Aorta (tissue), 5 donors: ENCODE measurements at places on chromosomes 13 and 19.

DNA sequence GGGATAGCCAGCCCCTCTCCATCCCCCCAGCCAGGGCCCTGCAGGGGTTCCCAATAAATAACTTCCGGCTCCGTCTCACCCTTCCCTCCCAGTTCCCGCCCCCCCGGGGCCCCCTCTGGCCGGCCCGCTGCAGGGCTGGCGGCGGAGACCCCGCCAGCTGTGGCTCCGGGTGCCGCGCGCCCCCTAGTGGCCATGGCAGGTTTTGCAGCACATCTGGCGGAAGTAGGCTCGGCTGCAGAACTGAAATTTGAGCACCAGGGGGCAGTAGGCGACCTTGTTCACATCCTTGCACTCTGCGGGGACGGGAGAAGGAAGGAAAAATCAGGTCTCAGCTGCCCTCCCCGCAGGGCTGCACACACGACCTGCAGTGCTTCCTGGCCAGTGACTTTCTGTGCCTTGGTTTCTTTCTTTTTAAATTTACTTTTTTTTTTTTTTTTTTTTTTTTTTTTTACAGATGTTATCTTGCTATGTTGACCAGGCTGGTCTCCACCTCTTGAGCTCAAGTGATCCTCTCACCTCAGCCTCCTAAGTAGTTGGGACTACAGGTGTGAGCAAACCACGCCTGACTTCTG, 3.6 kb upstream of the MYO1F start:
- peak; percentile 93 for DNase-seq

DNA sequence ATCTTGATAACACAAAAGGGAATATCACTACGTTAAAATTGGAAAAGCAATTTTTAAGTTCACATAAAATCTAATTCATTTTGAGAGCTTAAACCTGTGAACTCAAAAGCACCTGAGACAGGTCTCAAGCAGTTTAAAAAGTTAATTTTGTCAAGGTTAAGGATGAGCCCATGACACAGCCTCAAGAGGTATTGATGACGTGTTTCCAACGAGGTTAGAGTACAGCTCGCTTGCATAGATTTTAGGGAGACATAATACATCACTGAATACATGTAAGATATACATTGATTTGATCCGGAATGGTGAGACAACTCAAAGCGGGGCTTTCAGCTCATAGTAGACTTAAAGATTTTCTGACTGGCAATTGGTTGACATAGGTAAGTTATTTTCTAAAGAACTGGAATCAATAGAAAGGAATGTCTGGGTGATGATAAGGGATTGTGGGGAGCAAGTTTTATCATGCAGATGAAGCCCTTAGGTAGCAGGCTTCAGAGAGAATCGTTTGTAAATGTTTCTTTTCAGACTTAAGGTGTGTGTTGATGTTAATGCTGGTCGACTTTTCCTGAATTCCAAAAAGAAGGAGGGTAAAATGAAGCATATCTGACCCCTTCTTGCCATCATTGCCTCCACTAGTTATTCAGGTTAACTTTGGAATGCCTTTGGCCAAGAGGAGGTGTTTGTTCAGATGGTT, 2890.6 kb downstream of the PCDH9 start:
- no peak for DNase-seq

- DNase-seq, result no peak
Measured at GRCh38 chr19:50008532-50008931, 16.6 kb downstream of the VRK3 start.

- no peak for DNase-seq
Measured at GRCh38 chr19:51712461-51713081, 11.2 kb downstream of the HAS1 start.

DNA sequence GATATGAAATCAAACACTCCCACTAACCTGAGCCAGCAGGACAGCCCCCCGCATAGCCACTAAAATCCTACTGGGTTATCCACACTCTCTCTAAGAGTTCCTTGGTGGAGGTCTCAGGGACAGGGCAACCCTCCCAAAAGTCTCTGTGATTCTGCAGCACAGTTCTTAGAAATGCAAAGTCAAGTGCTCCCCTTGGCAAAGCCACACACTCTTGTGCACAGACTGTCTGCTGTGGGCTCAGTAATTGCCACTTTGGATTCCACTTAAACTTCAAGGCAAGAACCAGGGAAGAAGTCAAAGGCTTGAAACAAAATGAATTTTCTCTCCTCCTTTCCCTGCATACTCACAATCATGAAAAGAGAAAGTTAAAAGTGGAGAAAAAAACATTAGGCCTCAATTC, 61.5 kb downstream of the DOCK9 start:
- DNase-seq, result no peak

- DNase-seq, result peak; percentile 80
Measured at GRCh38 chr13:45367358-45367757, 26.4 kb upstream of the TPT1 start.

DNA sequence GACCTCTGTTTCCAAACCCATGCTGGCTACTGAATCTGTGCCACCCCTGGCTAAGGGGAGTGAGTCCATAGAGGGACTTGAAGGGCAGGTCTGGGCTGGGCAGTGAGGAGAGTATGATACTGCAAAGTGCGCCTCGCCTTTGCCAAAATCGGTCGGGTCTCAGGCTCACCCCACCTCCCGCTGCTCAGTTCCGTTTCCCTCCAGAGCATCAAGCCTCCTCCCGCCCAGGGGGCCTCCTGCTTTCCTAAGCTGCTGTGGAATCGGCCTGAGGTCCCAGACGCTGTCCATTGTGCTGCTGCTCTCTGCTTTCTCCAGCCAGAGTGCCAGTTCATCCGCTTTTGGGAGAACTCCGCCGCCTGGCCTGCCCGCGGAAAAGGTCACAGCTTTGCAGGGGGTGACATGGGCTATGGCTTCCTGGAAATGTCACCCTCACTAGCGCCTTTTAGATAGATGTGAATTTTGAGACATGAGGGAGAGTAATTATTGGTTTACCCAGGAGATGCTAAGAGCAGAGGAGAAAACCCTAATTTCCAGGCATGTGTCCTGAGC, 1418.4 kb downstream of the UQCRFS1 start:
- no peak for DNase-seq

DNA sequence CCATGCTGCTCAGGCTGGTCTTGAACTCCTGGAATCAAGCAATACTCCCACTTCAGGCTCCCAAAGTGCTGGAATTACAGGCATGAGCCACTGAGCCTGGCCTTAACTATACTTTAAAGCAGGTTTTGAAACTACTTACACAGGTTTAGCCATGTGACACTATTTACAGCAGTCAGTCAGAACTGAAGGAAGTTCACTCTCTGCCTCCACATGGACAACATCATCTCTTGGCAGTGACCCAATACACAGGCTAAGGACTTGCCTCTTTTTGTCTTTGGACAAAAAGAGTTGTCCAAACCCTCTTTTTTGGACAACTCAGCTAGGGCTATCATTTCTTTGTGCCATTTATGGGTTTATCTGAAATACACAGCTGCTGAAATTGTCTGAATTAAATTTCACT, 89.0 kb upstream of the CLDN10 start:
- DNase-seq, result no peak

GRCh38 chr19:17246681-17247425, 1.1 kb upstream of the NR2F6 start:
- DNase-seq, result no peak

DNA sequence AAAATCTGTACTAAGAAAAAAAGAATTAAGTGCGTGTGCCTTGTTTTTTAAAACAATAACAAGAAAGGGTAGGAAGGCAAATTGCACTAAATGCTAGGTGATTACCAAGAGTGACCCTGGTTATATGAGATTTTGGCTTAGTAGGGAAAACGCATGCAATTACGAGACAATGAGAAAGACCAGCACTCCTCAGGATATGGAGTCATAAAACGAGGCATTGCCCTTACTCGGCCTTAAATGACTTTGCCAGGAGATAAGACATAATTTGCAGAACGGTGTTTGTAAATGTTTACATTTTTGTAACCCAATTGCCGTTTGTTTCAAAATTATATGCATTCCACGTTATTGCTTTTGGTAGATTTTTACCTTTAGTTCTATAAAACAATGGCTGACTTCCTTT, 179.8 kb downstream of the RBM26 start:
- no peak for DNase-seq

GRCh38 chr13:95226932-95227695, 74.1 kb downstream of the ABCC4 start:
- no peak for DNase-seq

- peak; percentile 70 for DNase-seq
Measured at GRCh38 chr19:11091703-11092153, 2.5 kb downstream of the LDLR start.

DNA sequence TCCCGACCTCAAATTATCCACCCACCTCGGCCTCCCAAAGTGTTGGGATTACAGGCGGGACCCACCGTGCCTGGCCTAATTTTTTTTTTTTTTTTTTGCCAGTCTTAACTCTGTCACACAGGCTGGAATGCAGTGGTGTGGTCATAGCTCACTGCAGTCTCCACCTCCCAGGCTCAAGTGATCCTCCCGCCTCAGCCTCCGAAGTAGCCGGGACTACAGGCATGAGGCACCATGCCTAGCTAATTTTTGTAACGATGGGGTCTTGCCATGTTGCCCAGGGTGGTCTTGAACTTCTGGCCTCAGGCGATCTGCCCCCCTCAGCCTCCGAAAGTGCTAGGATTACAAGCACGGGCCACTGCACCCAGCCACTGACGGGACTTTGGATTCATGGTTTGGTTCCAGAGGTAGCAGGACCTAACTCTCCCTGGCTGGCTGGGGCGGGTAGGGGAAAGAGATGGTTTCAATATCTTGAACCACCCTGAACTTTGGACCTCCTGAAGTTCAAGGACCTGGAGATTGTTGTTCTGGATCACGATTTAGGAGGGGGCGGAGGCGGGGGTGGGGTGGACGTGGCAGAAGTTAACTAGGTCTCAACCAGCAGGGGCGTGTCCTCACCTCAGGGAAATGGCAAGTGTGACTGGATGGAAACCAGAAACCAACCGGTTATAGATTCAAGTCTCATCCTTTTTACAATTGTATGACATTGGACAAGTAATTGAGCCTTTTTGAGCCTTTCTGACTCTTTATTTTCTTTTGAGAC, 40.8 kb downstream of the IER2 start:
- DNase-seq, result no peak

GRCh38 chr19:30163663-30164062, 208.5 kb upstream of the ZNF536 start:
- DNase-seq, result no peak

DNA sequence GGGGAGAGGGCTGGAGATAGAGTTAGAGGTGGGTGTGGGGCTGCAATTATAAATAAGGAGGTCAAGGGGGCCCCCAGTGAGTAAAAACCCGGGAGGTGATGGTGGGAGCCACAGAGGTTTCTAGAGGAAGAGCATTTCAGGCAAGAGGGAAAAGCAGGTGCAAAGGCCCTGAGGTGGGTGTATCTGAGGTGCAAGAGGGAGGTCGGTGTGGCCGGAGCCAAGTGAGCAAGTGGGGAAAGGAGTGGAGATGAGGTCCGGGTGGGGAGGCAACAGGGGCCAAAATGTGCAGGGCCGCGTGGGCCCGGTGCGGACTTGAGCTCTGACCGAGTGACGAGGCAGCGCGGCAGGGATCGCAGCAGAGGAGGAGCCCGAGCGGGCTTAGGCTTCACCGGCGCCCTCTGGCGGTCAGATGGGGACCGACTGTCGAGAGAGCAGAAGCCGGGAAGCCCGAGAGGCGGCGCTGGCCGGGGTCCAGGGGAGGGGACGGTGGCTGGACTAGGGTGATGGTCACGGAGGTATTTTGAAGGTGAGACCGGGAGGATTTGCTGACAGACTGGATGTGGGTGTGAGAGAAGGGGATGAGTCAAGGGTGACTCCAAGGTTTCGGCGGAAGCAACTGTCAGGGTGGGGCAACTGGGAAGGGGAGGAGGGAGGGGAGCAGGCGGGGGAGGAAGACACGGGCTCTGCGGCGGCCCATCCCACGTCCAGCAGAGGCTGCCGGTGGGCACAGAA, 17.7 kb upstream of the SPACA4 start:
- DNase-seq, result peak; percentile 95

DNA sequence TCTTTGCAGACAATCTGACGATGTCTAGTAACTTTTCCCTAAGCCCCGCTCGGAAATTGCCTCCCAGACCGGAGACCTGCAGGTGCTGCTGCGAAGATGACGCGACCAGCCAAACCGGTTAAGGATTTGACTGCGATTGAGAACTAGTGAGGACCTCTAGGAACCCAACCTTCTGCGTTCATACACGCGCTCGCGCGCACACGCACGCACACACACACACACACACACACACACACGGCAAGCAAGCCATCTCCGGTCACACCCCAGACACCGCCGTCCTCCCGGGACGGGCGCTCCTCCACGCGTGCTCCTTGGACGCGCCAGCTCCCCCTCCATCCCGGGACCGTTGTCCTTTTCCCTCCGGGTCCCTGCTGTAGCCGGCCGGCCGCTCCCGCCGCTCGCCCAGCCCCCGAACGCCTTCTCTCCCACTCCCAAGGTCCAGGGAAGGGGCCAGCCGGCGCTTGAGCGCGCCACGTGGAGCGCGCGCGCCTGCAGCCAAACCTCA, 1.2 kb downstream of the TBC1D4 start:
- peak; percentile 52 for DNase-seq

GRCh38 chr13:113801289-113801961, 42.4 kb downstream of the TMEM255B start:
- DNase-seq, result no peak

DNA sequence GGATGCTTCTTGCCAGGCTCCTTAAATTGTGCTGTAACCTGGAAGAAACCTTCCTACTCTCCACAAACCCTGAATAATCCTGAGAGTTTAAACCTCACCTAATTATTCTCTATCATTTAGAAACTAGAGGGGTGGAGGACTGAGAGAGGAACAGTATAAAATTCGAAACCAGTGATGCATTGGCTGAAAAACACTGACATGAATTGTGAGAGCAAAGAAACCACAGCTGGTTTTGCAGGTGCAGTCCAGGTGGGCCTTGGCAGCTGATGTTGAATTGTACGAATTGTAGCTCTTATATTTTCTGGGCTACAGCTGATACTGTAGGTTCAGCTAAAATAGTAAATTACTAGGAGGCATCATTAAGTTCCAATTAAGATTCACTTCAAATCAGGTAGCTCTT, 227.0 kb upstream of the SLITRK5 start:
- DNase-seq, result no peak

- no peak for DNase-seq
Measured at GRCh38 chr13:30745906-30746686, 10.8 kb downstream of the ALOX5AP start.

- no peak for DNase-seq
Measured at GRCh38 chr13:96991072-96991471, 3.2 kb downstream of the OXGR1 start.
